ENCODE measurements at places on chromosomes 13 and 19. TPM values are rescaled to one million over a fixed set of nuclear protein-coding genes. Genes with fewer than 3 reads are reported as not detected.

CGB8 gene
- not detected for total RNA-seq

DNA sequence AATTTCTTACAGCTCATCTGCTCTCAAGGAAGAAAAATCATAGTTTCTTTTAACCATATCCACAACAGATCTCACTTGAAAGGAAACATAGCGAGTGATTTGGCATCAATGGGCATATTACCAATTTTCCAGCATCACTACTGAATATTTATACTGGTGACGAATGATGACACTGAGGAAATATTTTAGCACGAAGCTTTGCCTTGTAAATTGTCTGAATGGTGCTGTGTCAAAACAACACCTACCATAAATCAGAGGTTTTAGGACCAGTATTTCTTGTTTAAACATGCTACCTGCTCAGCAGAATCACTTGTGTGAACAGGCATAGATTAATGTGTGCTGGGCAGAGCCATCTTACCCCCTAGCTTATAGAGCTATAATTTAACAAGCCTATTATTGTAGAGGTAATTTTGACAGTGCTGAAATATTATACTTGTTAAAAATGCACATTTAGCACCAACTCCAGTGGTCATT is 146.8 kb downstream of the ABCC4 start:
- DNase-seq, result no peak

DNA sequence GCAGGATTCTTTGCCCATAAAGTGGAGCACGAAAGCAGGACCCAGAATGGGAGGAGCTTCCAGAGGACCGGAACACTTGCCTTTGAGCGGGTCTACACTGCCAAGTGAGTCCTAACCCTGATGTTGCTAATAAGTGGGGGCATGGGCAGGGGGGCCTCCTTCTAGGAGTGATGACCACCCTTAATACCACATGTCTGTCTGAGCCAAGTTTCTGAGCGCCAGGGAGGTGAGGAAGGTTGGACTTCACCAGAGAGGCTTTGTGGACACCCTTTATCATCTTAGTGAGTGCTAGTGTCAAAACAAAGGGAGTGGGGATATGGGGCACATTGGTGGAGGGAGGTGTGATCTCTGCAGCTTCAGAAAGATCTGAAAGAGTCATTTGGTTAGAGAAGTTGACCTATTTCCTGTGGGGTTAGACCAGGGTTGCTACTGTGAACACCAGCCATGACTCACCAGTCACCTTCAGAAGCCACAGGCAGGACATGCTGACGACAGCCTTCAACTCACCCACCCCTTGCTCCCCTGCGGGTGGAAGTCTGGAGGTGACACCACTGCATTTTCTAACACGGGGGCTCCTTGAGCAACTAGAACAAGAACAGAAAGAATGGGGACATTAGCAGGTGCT is 8.8 kb downstream of the ALOX5AP start:
- no peak for DNase-seq

- DNase-seq, result peak; percentile 93
Measured at GRCh38 chr19:1285737-1286360, at the start of gene EFNA2. TSS of gene EFNA2 (plus strand) at chr19:1285873. CDS start at chr19:1286169, 296 bp downstream.

- no peak for DNase-seq
Measured at GRCh38 chr13:99642841-99643240, 141.6 kb downstream of the TM9SF2 start.
